ENCODE measurements at places on chromosomes 6 and 20.

- no peak for DNase-seq
These were observed 129.0 kb downstream of the EDN3 start for GRCh38 chr20:59429396-59429795.

DNA sequence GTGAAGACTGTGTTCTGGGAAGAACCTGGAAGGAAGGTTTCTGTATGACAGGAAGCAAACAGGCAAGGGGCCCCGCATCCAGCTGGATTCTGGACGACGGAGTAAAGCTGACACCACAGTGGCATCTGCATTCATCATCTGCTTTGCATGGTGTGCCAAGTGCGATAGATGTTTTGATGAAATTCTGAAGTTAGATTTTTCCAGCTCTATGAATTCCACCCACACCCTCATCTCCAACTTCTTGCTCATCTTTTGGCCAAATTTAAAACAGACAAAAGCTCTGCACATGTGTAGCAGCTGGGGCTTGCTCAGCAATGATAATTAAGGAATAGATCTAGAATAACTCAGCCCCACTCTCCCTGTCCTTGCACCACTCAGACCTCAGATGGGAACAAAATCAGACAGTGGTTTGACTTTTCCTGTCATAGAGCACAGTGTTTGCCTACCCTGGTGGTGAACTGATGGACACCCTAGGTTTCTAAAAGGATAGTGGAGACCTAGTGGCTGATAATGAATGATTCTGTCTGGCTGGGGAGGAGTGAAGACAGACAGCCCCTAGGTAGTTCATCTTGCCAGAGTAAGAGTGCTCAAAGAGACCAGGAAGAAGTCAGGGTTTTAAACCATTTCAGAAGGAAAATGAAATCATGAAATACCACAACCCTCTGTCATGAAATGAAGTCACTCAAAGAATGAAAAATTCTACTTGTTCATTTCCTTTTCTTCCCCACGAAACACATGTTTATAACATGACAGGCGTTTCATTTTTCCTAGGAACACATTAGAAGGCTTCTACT lies 85.8 kb downstream of the BCAS1 start:
- DNase-seq, result no peak

- DNase-seq, result no peak
These were observed 92.6 kb downstream of the BFSP1 start for GRCh38 chr20:17438436-17439039.

- DNase-seq, result no peak
These were observed 1.1 kb upstream of the TRAM2 start for GRCh38 chr6:52577778-52578463.

GRCh38 chr20:38602185-38602581 lies 574 bp downstream of the ARHGAP40 start:
- no peak for DNase-seq

GRCh38 chr20:10524643-10525042 lies 89.5 kb downstream of the SLX4IP start:
- no peak for DNase-seq

- DNase-seq, result no peak
These were observed 15.2 kb downstream of the CHMP4B start for GRCh38 chr20:33826270-33826897.

- DNase-seq, result no peak
These were observed 41.7 kb downstream of the TXNDC5 start for GRCh38 chr6:7868926-7869325.

DNA sequence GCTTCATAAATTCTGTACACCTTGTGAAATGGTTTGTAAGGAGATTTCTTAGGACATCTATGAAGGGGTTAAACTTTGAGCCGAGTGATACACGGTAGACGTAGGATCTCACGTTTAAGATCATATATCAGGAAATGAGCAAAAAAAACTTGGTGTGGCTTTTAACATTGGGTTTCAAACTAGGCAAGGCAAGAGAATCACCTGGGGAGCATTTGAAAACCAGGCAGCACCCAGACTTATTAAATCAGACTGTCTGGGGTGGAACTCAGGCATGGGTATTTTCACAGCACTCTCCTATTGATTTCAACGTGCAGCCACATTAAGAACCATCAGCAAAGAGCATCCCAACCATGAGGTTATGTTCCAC lies 26.4 kb downstream of the LY86 start:
- no peak for DNase-seq

DNA sequence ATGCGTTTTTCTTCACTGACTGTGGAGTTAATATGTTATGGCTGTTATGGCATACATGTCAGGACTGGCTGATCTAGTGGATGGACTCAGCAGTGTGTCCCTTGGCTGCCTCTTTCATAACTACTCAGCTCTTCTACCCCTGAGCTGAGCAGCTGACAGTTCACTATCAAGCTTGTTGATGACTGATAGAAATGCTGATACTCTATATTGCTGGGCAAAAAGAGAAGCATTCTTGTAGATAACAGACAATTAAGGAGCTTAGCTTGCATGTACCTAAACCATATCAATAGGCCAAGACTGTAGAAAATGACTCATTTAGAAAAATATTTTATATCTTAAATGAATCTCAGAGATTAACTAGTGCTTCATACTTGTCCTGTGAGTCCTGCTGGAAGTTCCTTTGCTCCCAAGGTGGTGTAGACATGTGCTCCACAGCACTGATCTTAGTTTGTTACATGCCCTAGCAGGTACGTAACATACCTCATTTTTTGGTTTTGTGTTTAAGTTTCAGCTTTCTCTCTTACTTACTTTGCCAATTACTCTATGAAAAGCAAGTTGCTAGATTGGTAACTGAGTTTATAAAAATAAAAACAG lies 236.9 kb downstream of the GMDS start:
- DNase-seq, result no peak

GRCh38 chr6:34600101-34600500 lies 44.0 kb upstream of the SPDEF start:
- DNase-seq, result no peak

- DNase-seq, result no peak
These were observed 74.4 kb upstream of the FOXC1 start for GRCh38 chr6:1535295-1535694.

DNA sequence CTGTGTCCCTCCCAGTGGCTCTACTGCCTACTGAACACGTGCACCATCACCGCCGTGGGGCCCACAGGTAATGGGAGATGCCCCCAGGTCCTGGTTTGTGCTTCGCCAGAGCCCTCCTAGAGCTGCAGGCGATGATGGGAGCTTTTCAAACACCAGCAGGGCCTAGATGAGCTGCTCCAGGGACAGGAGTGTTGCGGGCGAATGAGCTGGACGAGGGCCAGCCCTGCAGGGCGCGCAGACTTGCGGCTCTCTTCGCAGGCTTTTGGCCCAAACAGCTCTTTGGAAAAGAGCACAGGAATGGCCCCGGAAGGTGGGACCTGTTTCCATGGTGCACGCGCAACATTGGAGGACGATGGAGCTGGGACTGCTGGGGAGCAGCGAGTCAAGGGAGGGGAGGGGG lies 409.3 kb upstream of the SULF2 start:
- no peak for DNase-seq

DNA sequence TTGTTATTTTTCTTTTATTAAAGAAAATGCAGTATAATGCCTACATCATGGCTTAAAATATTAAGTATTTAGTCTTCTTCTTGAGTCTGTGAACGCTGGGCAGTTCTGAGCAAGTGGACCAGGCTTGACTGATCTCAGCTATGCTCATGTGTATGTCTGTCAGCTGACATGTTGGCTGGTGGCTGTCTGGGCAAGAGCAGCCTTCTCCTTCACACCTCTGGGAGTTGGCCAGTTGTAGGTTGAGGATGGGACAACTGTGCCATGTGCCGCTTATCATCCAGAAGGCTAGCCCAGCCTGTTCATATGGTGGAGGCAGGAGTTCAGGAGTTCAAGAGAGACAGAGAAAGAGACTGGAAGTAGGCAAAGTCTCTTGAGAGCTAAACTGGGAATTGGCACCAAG lies 175.9 kb downstream of the PLCB4 start:
- no peak for DNase-seq

DNA sequence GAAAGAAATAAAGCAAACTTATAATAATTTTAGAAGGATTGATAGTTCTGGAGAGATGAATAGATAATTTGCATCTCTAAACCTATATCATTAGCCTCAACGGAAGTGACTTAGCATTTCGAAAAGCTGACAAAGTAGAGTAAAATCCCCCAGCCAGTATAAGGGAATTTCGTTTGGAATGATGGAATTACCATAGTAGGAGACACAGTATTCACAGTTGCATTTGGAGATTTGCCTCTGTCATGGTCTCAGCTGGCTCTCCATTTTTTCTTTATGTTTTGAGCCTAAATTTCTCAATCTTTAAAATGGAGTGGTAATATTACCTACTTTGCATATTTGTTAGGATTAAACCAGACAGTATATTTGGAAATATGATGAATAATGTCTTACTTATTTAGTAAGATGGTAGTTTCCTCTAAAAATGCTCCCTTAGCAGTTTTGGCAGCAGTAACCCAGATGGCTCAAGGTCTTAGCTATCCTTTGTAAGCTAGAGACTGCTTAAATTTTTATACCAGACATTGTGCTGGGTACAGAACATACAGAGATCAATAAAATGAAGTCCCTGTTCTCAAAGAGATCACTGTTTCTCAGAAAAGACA lies 58.2 kb downstream of the SMAP1 start:
- DNase-seq, result no peak

DNA sequence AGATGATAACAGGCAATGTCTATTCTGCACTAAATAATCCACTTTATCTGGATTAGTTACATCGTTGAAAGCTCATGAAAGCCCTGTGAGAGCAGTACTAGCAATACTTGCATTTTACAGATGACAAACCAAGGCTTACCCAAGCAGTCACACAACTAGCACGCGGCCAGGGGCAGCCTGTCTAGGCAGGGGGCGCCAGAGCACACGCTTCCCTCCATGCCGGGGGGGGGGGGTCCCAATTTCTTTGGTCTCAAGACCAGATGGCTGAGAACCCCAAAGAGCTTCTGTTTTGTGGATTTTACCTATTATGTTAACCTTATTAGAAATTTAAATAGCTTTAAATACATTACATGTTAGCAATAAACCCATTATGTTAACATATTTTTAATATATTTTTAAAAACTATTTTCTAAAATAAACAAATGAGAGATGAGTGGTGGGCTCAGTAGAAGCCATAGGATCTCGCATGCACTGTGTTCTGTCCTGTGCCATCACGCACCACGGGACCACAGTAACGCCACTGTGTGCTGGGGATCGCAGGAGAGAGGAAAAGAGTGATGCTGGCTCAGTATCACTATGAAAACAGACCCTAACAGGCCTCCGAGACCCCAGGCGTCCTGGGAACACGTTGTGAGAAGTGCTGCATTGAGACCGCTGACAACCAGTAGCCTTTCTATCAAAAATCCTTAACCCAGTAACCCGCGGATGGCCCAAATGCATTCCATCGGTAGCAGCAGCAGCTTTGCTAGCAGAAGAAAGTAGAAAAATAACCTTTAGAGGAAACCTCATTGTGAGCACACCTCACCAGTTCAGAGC lies 5.3 kb upstream of the PRR18 start:
- no peak for DNase-seq

GRCh38 chr6:1327630-1328029 lies 15.7 kb downstream of the FOXQ1 start:
- DNase-seq, result no peak

GRCh38 chr6:113860181-113860955 lies 3.2 kb downstream of the MARCKS start:
- DNase-seq, result no peak

GRCh38 chr6:141153563-141153962 lies 979.2 kb upstream of the GJE1 start:
- DNase-seq, result no peak

- DNase-seq, result no peak
These were observed 593.8 kb upstream of the NRSN1 start for GRCh38 chr6:23532227-23532626.

GRCh38 chr6:125183391-125183790 lies 29.8 kb downstream of the TPD52L1 start:
- no peak for DNase-seq

- no peak for DNase-seq
These were observed 446.3 kb upstream of the SLC35B3 start for GRCh38 chr6:8881663-8882062.
